ENCODE measurements at places on chromosomes 7 and 10.

GRCh38 chr10:110664483-110665420, 20.6 kb downstream of the RBM20 start:
- DNase-seq: no peak

DNA sequence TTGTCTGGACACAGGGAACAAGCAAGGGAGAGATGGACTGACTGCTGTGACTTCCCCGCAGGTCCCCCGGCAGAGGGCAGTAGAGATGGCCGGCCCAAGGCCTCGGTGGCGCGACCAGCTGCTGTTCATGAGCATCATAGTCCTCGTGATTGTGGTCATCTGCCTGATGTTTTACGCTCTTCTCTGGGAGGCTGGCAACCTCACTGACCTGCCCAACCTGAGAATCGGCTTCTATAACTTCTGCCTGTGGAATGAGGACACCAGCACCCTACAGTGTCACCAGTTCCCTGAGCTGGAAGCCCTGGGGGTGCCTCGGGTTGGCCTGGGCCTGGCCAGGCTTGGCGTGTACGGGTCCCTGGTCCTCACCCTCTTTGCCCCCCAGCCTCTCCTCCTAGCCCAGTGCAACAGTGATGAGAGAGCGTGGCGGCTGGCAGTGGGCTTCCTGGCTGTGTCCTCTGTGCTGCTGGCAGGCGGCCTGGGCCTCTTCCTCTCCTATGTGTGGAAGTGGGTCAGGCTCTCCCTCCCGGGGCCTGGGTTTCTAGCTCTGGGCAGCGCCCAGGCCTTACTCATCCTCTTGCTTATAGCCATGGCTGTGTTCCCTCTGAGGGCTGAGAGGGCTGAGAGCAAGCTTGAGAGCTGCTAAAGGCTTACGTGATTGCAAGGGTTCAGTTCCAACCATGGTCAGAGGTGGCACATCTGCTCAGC, 6.0 kb downstream of the CYREN start:
- DNase-seq: no peak

DNA sequence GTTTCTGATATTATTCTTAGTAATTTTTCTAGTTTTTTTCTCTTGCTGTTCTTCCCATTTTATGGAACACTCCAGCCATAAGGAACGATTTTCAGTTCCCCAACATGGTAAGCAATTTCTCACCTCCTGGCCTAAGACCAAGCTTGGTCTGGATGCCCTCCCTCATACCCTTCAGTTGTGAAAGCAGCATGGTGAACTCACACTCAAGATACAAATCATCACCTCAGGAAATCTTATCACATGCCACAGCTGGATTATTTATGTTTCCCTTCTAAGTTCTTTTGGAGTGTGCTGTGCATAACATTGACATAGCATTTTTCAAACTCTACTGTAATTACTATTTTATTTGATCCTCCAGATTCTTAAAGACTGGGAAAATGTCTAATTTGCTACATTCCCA, 216.6 kb downstream of the AGMO start:
- no peak for DNase-seq

- no peak for DNase-seq
Measured at GRCh38 chr10:120005207-120006201, 113.0 kb downstream of the SEC23IP start.

DNA sequence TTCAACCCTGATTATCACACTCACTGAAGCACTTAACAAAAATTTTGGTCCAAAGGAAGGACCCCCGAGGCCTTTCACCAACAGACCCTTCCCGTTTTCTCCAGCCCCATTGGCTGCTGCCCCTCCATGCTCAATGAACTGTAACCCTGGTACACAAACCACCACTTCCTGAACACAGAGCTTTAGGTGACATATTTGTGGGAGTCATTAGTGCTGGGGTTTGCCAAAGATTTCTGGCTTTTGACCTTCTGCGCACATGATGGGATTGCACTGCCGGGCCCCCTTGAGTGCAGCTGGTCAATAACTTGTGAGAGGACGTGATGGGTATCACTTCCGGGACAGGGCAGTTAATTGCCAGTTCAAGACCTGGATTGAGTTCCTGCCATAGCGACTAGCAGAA, 9.0 kb upstream of the CAMK1D start:
- DNase-seq: no peak

DNA sequence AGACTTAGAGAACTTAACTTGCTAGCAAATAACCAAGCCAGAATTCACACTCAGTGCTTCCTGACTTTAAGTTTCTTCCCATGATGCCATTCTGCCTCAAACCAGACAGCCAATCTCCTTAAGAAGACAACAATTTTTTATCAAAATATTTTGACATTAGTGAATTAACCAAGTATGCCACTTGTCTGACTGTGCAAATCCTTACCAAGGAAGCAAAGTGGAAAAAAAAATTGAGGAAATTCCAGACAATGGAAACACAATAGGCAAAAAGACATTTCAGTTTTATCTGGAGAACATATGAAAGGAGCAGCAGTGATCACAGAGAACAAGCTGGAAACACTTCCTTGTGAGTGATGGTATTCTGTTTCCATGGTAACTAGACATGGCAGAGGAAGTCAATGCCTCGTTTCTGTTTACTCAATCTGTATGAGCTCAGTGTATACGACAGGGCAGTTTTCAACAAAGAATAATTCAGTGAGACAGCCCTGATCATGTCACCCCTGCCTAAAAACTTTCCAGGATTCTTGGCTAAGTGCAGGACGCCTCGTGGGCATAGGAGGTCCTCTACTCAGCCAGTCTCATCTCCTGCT, 114.2 kb downstream of the DYNC1I1 start:
- DNase-seq: no peak

DNA sequence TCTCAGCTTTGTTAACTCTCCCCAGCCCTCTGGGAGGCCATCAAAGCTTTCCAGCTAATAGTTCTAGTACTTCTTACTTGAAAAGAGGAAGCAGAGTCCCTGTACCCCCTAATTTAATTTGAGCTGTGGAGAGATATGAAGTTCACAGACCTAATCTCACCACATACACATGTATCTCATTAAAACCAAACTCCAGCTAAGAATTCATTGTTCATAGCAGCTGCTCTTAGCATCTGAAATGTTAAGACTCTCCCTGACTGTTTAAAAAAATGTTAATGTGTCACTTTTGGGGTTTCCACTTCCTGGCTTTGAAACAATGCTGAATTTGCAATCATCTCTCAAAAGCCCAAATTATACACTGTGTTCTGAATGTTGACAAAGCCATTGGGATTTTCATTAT, 16.2 kb upstream of the MRC1 start:
- DNase-seq: no peak

GRCh38 chr10:48227213-48227612, 47.3 kb downstream of the FRMPD2 start:
- DNase-seq: no peak

DNA sequence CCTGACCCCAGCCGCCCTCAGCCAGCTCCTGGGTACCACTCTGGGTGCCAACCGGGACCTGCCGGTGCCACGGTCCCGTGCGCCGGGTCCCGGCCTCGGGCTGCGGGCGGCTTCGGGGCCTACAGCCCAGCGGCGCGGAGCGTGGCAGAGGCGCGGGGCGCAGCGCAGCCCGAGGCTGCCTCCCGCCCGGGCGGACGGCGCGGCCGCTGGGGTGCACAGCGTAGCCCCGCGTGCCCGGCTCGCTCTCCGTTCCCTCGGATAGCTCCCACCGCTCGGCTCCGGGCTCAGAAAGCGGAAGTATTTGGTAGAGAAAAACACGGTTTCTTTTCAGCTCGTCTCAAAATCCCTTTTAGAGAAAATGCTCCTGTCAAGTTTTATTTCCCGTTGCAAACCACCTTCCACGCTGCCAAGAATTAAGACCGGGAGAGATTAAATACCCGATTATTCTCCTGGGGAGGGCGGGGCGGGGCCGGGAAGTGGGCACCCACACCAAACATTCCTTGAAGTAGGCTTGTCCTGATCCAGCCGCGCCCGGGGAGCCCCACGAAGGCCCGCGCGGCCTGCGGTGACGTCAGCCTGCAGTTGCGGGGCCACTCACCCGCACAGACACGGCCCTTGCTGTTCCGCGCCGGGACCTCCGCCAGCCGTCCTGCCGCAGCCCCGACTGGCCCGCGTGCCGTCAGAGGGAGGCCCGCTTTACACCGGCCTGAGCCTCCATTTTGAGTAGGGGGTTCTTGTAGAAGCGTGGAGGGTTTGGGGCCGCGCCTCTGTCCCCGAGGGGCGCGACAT, 7.2 kb downstream of the HOXA13 start:
- no peak for DNase-seq

GRCh38 chr10:110420401-110421193, 77.1 kb upstream of the DUSP5 start:
- DNase-seq: no peak

DNA sequence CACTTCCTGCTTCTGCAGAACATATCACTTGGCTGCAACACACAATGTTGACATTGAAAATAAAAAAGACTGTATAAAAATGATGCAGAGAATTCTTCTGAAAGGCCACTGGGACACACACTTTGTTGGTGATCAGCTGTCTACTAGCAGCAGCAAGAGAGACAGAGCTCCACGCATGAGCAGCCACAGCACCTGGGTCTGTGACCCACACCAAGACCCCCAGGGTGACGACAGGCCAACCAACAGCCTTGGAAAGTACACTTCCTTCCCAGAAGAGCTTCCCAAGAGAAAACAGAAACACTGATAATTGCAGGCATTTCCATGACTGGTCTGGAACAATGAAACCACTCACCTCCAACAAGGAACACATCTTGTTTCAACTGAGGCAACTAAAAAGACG, 239.0 kb downstream of the DIP2C start:
- no peak for DNase-seq

- no peak for DNase-seq
Measured at GRCh38 chr7:11529382-11529781, 302.6 kb downstream of the THSD7A start.

DNA sequence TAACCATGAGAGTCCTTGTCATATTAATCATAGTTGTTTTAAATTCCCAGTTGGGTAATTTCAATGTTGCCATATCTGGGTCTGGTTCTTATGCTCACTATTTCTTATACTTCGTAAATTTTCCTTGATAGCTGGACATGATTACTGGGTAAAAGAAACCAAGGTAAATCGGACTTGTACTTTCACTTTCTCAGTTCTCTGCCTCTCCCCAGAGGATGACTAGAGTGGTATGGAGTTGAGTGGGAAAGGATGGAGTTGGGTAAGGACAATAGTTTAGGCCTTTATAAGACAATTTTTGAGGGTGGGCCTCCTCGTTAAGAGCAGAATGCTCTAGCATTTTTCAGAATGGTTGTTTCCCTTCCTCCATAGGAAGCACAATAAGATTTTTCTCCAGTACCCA, 106.1 kb downstream of the CRPPA start:
- DNase-seq: no peak

DNA sequence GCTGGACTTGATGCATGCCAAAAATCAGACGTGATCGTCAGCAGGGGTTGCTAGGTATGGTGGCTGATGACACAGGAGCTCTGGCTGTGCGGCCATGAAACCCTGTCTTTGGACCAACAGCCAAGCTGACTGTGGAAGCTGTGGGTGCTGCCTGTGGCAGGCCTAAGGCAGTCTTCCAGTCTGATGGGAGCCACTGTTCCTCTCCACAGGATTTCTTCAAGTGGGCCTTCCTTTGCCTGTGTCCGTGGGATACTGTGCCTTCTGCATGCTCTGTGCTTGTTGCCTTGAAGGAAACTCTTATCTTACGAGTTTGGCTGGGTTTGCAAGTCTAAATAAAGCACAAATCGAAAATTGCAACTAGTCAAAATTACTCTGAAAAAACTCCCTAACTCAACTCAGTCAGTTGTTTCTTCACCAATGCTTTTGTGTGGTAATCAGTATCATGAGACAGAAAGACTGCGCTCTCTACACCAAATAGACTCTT, 101.9 kb upstream of the PDLIM1 start:
- no peak for DNase-seq

- DNase-seq: no peak
Measured at GRCh38 chr10:23157691-23158369, 34.3 kb upstream of the PTF1A start.

DNA sequence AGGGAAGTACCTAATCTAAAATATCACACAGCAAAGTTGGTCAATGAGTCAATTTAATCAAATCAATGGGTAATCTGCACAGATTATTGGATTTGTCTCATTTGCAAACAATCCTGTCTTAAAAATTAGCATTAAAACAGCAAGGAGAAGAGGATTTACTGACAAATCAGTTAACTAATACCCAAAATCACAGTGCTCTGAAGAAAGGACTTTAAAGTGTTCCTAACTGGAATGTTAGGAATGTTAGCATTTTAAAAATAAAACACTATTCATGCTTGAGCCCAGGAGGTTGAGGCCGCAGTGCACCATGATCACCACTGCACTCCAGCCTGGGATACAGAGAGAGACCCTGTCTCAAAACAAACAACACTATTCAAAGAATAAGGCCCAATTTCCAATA, 83.1 kb downstream of the CHCHD3 start:
- DNase-seq: no peak

DNA sequence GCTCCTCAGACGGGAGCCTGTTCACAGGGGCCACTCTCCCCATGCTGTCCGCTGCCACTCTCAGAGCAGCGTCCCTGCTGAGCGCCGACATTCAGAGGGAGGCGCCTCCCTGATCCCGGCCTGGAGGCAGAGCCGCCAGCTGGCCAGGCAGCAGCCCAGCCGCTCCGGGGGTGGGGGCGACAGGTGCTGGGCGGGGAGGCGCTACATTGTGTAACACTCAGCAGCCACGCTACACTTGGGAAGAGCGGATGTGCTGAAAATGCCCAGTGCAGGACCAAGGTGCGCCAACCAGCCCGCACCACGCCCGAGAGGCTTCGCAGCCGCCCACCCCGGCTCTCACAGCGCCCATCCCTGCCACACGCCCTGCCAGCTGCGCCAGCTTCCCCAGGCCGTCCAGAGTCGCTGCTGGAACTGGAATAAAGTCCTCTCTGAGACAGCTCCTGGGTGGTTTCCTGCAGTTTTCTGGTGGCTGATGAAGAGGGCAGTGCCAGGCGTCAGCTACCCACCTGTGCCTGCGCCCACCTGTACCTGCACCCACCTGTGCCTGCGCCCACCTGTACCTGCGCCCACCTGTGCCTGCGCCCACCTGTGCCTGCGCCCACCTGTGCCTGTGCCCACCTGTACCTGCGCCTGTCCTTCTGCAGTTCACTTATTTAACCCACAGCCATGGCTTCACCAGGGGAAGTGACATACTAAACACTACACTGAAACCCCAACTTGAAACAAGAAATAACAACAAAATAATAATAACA, 25.7 kb downstream of the STK32C start:
- DNase-seq: no peak

GRCh38 chr10:118216571-118217170, 125.5 kb downstream of the FAM204A start:
- no peak for DNase-seq

DNA sequence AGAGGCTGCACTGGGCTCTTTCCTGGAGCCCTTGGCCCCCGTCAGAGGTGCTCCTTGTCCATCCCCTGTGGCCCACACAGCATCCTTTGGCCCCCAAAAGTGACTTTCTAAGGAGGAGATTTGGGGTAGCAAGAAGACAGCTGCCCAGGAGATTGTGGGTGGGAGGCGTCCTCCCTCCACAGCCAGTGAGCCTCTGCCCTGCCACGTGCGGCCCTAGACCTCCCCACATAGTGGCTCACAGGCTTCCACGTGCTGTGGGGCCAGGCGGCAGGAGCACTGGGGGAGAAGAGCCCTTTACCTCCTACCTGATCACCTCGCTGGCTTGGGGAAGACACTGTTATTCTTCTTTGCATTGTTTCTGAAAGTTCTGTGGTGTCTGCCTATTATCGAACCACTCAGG, 178.8 kb downstream of the TCERG1L start:
- DNase-seq: no peak

- DNase-seq: no peak
Measured at GRCh38 chr10:33306126-33306525, 28.3 kb downstream of the NRP1 start.

Data from C1 segment of cervical spinal cord (tissue), 14 donors.